ENCODE measurements at places on chromosomes 2 and 18. TPM values are rescaled to one million over a fixed set of nuclear protein-coding genes. Genes with fewer than 3 reads are reported as not detected.

- H3K4me3 ChIP-seq: no peak overlapping the region
- H3K36me3 ChIP-seq: no peaks in the 10 kb centered on the region
- H3K4me1 ChIP-seq: no peaks in the 10 kb centered on the region
- DNase-seq: no peak
Measured at GRCh38 chr2:56184500-56185011, 766 bp downstream of the CCDC85A start.

DNA sequence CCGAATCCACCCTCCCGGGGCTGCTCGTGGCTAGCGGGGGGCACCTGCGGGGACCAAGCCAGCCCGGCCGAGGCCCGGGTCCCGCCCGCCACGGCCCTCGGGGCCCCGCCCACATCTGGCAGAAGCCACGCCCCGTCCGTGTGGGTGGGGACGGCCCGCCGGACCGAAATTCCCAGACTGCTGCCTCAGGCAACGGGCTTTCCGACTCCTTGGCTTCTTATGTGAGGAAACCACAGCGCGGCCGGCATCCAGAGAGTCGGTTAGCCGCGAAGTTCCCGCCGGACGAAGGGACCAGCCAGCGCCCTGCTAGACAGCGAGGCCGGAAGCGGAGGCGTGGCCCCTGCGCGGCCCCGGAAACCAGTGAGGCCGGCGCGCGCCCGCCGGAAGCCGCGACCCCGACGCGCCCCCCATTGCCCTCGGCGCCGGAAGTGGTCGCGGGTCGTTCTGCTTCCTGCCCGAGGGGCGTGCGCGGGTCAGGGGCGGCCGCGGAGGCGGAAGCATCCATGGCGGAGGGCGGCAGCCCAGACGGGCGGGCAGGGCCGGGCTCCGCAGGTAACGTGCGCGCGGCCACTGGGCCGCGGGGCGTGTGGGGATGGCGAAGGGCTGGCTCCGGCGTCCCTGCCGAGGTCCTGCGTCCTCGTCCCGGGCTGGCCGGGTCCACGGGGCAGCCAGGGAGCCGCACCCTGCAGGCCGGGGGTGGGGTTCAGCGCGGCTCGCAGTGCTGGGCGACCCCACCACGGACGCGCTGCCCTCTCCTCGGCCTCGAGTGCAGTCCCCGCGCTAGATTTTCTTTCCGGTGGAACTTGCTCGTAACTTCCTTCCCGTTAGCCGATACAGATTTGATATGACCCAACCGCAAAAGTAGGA lies at the start of gene ASB1:
ASB1 (plus strand) TSS at position 360 of the 867 bp plus-strand sequence; CDS start at position 504, 144 bp downstream.
- peak within 1 kb of the TSS; percentile 97 for H3K4me3 ChIP-seq
- H3K27me3 ChIP-seq: no peaks in the 10 kb centered on the region
- H3K4me1 ChIP-seq: peaks cover 21% of the 10 kb centered on the region
- DNase-seq: peak; percentile 94
- peaks cover 5% of the 10 kb centered on the region for H3K36me3 ChIP-seq

DNA sequence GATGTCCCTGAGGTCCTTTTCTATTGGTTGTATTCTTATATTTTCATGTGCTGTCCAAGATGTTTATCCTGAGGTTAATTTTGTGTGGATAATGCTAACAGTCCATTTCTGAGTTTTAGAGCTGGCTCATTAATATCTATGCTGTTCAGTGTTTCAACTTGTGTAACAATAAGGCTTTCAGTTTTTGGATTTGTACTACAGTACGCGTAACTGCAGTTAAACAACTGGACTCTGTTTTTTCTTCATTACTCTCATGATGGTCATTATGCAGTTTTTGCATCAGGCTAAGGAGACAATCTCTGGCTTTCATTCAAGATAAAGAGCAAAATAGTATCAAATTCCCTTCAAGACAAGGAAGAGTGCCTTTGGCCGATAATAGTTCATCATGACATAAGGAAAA lies 1364.8 kb downstream of the DPP10 start:
- H3K27ac ChIP-seq: no peak overlapping the region
- no peak for DNase-seq
- no peak overlapping the region for H3K4me3 ChIP-seq

GRCh38 chr2:172415865-172416183 lies 11.6 kb upstream of the ITGA6 start:
- DNase-seq: no peak
- no peak overlapping the region for H3K27ac ChIP-seq
- H3K27me3 ChIP-seq: no peaks in the 10 kb centered on the region
- H3K36me3 ChIP-seq: no peaks in the 10 kb centered on the region

DNA sequence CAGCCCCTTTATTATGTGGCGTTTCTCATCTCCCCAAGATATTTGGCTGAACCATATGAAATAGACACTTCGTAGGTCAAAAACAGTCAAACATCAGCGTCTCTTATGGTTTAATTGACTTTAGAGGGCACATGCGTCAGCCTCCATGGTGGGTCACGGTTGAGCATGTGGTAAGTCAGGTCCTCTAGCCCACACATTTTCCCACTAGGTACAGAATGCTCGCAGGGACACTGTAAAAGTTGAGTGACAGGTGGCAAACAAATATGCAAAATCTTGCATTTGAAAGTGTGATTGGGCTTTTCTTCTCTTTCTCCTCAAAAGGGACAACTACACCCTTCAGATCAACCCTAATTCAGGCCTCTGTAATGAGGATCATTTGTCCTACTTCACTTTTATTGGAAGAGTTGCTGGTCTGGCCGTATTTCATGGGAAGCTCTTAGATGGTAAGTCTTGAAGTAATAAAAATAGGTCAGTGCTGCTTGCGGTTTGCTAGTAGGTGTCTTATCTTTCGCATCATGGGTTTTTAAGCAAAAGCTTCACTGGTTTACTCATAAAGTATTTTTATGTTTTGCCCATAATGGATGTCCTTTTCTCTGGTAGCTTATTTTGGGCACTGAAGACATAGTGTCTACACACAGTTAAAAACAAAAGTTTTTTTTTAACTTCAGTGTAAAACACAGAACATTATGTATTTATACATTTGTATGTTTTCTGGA lies 261.3 kb downstream of the ALPK2 start:
- H3K4me1 ChIP-seq: no peaks in the 10 kb centered on the region
- H3K36me3 ChIP-seq: no peaks in the 10 kb centered on the region
- H3K4me3 ChIP-seq: no peak overlapping the region
- no peaks in the 10 kb centered on the region for H3K27me3 ChIP-seq
- no peak for DNase-seq

- DNase-seq: no peak
- no peak overlapping the region for H3K4me3 ChIP-seq
- H3K27me3 ChIP-seq: no peaks in the 10 kb centered on the region
- H3K27ac ChIP-seq: no peak overlapping the region
- H3K4me1 ChIP-seq: no peaks in the 10 kb centered on the region
Measured at GRCh38 chr2:105872142-105872728, 127.5 kb downstream of the NCK2 start.

GRCh38 chr18:13422541-13423147 lies 204.1 kb downstream of the LDLRAD4 start:
- no peaks in the 10 kb centered on the region for H3K36me3 ChIP-seq
- 0 out of 2 replicates have a peak, but pooled peaks cover 3% of the 10 kb centered on the region for H3K4me1 ChIP-seq
- H3K27ac ChIP-seq: no peak overlapping the region
- DNase-seq: no peak
- H3K4me3 ChIP-seq: no peak overlapping the region

- no peaks in the 10 kb centered on the region for H3K27me3 ChIP-seq
- no peak for DNase-seq
- no peak overlapping the region for H3K4me3 ChIP-seq
- no peaks in the 10 kb centered on the region for H3K4me1 ChIP-seq
Measured at GRCh38 chr2:186303091-186303490, 183.0 kb upstream of the ZC3H15 start.

- H3K4me3 ChIP-seq: no peak overlapping the region
- DNase-seq: no peak
- H3K4me1 ChIP-seq: no peaks in the 10 kb centered on the region
Measured at GRCh38 chr2:40164736-40165508, 287.0 kb downstream of the SLC8A1 start.

- no peaks in the 10 kb centered on the region for H3K27me3 ChIP-seq
- no peak overlapping the region for H3K4me3 ChIP-seq
- H3K36me3 ChIP-seq: no peaks in the 10 kb centered on the region
- no peaks in the 10 kb centered on the region for H3K4me1 ChIP-seq
- H3K27ac ChIP-seq: no peak overlapping the region
Measured at GRCh38 chr18:78853341-78853740, 126.3 kb upstream of the SALL3 start.

- H3K27ac ChIP-seq: no peak overlapping the region
- no peak overlapping the region for H3K4me3 ChIP-seq
- H3K36me3 ChIP-seq: no peaks in the 10 kb centered on the region
- no peak for DNase-seq
Measured at GRCh38 chr2:193774166-193774565, 1579.4 kb upstream of the TMEFF2 start.

GRCh38 chr2:99615247-99615771 lies 125.5 kb upstream of the REV1 start:
- H3K4me3 ChIP-seq: no peak overlapping the region
- H3K27me3 ChIP-seq: no peaks in the 10 kb centered on the region
- H3K4me1 ChIP-seq: peaks cover 15% of the 10 kb centered on the region
- H3K27ac ChIP-seq: no peak overlapping the region
- DNase-seq: no peak

GRCh38 chr2:128642821-128643220 lies 324.2 kb upstream of the HS6ST1 start:
- H3K4me3 ChIP-seq: no peak overlapping the region
- H3K27ac ChIP-seq: no peak overlapping the region
- H3K27me3 ChIP-seq: no peaks in the 10 kb centered on the region
- no peaks in the 10 kb centered on the region for H3K4me1 ChIP-seq

- no peaks in the 10 kb centered on the region for H3K27me3 ChIP-seq
- no peaks in the 10 kb centered on the region for H3K36me3 ChIP-seq
- DNase-seq: no peak
- H3K4me1 ChIP-seq: no peaks in the 10 kb centered on the region
- H3K4me3 ChIP-seq: no peak overlapping the region
- no peak overlapping the region for H3K27ac ChIP-seq
Measured at GRCh38 chr2:28225473-28226080, 167.1 kb upstream of the FOSL2 start.

DNA sequence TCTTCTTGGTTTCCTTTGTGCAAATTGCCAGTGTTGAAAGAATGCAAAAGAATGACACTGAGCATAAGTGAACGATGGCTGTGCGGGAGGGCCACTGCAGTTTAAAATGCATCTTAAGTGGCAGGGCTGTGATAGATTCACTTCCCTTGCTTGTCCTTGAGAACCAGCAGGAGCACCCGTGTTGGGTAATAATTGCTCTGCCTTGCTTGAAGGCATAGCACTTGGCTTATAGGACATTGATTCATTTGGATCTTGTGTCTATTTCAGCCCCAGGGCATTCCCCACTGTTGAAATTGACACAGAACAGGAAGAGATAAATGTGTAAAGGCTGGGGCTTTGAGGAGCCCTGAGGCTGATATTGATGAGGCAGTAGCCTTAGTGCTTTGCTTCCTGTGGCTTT lies 1003.7 kb upstream of the GYPC start:
- DNase-seq: no peak
- H3K36me3 ChIP-seq: no peaks in the 10 kb centered on the region
- no peaks in the 10 kb centered on the region for H3K4me1 ChIP-seq
- no peak overlapping the region for H3K27ac ChIP-seq

GRCh38 chr2:39179974-39180960 lies 59.4 kb upstream of the SOS1 start:
- H3K36me3 ChIP-seq: no peaks in the 10 kb centered on the region
- no peak overlapping the region for H3K4me3 ChIP-seq
- no peaks in the 10 kb centered on the region for H3K27me3 ChIP-seq

GRCh38 chr2:96251721-96252292 lies 14.0 kb downstream of the TMEM127 start:
- H3K4me3 ChIP-seq: no peak overlapping the region
- no peaks in the 10 kb centered on the region for H3K4me1 ChIP-seq
- DNase-seq: no peak
- H3K27me3 ChIP-seq: no peaks in the 10 kb centered on the region
- no peak overlapping the region for H3K27ac ChIP-seq

- H3K36me3 ChIP-seq: no peaks in the 10 kb centered on the region
- no peaks in the 10 kb centered on the region for H3K4me1 ChIP-seq
- no peak overlapping the region for H3K27ac ChIP-seq
Measured at GRCh38 chr2:133063775-133064174, 393.8 kb upstream of the LYPD1 start.

GRCh38 chr2:201151127-201151981 lies 31.6 kb upstream of the CASP10 start:
- H3K27me3 ChIP-seq: no peaks in the 10 kb centered on the region
- H3K36me3 ChIP-seq: 0 out of 2 replicates have a peak, but pooled peaks cover 6% of the 10 kb centered on the region
- peak overlapping the region; percentile 93 for H3K27ac ChIP-seq

DNA sequence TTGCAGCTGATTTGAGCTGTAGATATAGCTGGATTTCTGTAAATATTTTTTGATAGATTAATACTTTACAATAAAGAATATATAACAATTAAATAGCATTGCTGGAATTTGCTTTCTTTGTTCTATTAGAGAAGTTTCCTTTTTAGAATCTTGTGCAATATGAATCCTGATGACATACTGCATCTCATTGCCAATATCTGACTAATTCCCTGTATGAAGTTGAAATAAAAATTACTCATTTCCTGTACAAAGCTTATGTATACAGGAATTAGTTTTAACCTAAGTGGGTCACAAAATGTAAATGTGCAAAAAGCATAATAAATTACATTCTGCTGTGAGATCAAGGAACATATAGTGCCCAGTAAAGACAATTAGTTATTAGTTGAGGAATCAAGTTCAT lies 72.8 kb upstream of the TMEFF2 start:
- no peak overlapping the region for H3K27ac ChIP-seq
- H3K27me3 ChIP-seq: no peaks in the 10 kb centered on the region
- no peak overlapping the region for H3K4me3 ChIP-seq
- no peaks in the 10 kb centered on the region for H3K36me3 ChIP-seq

DNA sequence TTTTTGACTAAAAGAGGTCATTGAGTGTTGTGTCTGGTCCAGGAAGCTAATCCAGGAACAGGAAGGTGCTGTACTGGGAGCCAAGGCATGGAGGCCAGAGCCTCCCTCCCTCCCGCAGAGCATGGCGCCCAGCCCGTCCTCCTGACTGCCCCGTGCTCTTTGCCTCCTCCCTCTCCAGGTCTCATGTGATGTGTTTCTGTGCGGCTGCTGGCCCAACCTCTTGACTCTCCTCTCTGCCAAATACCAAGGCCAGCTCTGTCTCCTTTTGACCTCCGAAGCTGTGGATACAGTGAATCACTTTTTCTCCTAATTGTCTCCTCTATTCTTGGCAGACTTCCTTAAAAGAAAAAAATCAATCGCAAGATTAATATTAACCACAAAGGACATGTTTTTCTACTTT lies 284.1 kb downstream of the PHLPP1 start:
- H3K4me1 ChIP-seq: no peaks in the 10 kb centered on the region
- DNase-seq: no peak
- no peak overlapping the region for H3K4me3 ChIP-seq
- no peaks in the 10 kb centered on the region for H3K27me3 ChIP-seq
- no peak overlapping the region for H3K27ac ChIP-seq
- H3K36me3 ChIP-seq: no peaks in the 10 kb centered on the region

DNA sequence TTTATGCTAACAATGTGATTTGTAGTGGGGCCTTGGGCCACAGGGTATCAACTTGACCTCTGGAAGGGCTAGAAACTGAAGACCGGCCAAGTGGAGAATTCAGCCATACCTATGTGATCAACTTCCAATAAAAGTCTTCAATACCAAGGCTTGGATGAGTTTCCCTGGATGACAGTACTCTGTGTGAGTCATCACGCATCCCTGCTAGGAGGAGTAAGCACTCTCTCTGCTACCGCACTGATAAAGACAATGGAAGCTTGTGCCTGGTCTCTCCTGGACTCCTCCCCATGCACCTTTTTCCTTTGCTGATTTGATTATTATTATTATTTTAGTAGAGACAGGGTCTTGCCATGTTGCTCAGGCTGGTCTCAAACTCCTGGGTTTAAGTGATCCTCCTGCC lies 58.1 kb downstream of the SKA1 start:
- H3K27me3 ChIP-seq: no peaks in the 10 kb centered on the region
- H3K4me1 ChIP-seq: no peaks in the 10 kb centered on the region
- H3K4me3 ChIP-seq: no peak overlapping the region
- no peak for DNase-seq

The UGT1A10 gene
- 0.11 TPM for total RNA-seq

The DYNC1I2 gene
- total RNA-seq: 36.5 TPM

The TMEM237 gene
- 40.9 TPM for total RNA-seq

The TMEM169 gene
- not detected for total RNA-seq
